ENCODE measurements at places on chromosomes 1 and 21.

DNA sequence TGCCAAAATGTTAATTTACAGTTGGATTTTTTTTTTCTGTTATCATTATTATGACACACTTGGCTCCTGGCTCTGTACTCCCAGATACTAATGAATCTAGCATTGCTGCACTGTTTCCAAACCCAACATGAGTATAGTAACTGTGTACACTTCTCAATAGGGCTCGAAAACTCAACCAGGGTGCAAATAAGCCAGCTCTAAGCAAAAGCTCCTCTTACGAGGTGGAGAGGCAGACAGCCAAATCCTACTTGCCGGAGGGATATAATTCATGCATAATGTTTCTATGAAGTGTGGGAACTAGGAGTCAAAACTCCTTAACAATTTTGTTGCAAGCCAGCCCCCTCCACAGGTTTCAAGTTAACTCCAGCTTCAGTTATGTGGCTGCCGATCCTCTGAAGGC is 510.4 kb upstream of the ZP4 start:
- no peak for DNase-seq

DNA sequence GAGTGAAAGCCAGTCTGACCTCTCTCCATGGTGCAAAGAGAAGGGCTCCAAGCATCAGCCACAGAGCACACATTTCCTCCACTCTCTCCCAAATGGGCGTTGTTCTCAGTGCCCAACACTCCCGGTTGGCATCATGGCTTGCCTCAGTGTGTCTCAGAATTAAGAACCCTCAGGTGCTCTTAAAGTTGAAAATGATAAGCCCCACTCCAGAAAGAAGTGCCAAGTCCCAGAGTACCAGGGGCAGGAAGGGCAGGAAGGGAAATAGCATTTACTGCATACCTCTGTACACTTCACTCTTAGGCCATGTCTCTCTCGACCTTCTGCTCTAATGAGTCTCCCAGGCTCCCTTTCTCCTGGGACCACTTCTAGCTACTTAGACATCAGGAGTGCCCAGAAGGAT is 15.2 kb upstream of the ARHGEF2 start:
- no peak for DNase-seq

GRCh38 chr1:218778257-218779126 is 395.2 kb upstream of the LYPLAL1 start:
- no peak for DNase-seq

GRCh38 chr1:170732252-170732588 is 68.3 kb downstream of the PRRX1 start:
- DNase-seq, result no peak

- DNase-seq, result no peak
Observed at GRCh38 chr1:9388335-9389180, 95.9 kb downstream of the SPSB1 start.

Data from central memory CD4-positive, alpha-beta T cell (primary cell).